Stimulated activated CD8-positive, alpha-beta memory T cell treated with anti-CD3 and anti-CD28 coated beads, Interleukin-4, amount 100 ng/mL, for 4 hours (primary cell): ENCODE measurements at places on chromosomes 6 and 20.

DNA sequence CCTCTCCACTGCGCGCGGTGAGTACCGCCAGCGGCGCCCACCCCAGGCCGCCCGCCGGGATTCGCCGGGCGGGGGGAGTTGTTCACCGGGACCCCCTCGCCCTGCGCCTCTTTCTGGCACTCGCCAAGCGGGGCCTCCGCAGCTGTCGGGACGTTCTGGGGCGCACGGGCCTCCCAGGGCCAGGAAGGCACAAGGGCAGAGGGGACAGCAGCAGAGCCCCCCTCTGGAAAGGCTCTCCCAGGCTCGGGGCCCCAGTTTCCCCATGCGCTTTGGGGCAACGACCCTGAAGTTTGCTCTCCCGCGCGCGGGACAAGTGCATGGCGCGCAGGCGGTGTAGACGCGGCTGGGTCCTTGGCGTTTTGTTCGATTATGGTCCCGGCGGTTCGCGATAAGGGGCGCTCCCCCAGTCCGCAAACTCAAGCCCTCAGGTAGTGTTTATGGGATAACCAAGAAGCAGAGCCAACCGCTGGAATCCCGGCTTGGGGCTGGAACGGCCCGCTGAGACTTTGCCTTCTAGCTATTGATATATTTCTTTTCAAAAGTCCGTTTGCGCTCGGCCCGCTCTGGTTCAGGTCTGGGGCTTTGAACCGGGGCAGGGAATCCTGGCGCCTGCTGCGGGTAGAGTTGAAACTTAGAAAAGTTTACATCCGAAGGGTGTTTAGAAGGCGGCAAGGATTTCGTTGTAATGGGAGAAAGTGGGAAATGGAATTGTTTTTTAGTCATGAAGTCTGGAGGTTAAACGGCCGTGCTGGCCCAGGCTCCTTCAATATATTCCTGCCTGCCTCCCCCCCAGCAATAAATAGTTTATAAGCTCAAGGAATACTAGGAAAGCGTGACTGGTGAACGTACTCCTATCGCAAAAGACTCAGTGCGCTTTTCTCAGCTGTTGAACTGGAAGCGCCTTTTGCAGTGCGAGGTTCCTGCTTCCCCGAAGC is 595 bp downstream of the EYA2 start:
- DNase-seq, result no peak

GRCh38 chr6:118751072-118751471 is 99.7 kb upstream of the CEP85L start:
- DNase-seq, result no peak

DNA sequence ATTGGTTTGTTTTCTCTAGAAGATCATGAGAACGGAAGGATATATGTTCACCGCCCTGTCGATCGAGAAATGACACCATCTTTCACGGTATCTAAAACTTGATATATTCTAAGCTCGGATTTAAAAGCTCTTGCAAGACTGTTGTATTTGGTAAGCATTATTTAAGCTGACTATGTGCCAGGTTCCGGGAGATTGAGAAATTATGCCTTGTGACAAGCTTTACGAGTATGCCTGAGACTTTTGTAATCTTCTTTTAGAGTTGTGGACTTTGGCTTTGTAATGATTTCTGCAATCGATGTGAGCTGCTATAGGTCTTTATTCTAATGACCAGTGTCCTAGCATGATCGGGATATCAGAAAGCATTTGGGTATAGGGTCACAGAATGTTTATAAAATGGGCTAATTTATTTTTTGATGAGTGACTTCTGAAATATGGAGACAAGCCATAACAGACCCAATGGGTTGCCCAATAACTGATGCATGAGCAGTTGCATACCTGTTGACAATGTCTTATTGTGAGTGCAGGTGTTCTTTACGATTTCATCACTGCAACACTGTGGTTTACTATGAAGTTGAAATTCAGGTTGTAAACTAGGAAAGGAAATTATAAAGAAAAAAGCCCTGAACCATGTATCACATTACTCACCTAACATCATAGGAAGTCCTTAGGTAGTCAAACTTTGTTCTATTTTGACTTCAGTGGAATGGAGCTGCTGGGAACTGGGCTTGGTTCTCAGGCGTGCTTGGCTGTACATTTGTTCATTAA is 14.0 kb downstream of the CDH26 start:
- no peak for DNase-seq

- DNase-seq, result no peak
Observed at GRCh38 chr6:125797120-125797885, 6.5 kb downstream of the NCOA7 start.

- DNase-seq, result no peak
Observed at GRCh38 chr20:11329271-11329670, 588.4 kb upstream of the BTBD3 start.

- no peak for DNase-seq
Observed at GRCh38 chr6:26269531-26270485, 95.2 kb upstream of the BTN3A2 start.

GRCh38 chr6:72869621-72870020 is 247.8 kb downstream of the KCNQ5 start:
- no peak for DNase-seq

GRCh38 chr6:157104803-157105202 is 218.5 kb downstream of the TMEM242 start:
- DNase-seq, result no peak

DNA sequence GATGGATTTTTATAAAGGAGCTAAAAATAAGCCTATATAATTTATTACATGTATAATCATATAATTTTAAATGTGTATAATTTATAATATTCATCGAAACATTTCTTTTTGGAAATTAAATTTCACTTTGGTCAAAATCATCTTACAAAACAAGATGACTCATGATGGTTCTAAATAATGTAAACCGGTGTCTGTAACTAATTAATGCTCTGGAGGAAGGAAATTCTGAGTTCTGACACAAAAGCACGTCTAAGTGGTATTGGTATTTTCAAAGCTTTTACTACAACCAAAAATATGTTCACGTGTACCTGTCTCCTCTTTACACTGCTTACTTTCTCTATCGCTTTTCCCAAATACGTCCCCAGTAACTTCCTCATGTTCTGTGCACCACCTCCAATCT is 134.1 kb downstream of the MTHFD1L start:
- DNase-seq, result no peak

DNA sequence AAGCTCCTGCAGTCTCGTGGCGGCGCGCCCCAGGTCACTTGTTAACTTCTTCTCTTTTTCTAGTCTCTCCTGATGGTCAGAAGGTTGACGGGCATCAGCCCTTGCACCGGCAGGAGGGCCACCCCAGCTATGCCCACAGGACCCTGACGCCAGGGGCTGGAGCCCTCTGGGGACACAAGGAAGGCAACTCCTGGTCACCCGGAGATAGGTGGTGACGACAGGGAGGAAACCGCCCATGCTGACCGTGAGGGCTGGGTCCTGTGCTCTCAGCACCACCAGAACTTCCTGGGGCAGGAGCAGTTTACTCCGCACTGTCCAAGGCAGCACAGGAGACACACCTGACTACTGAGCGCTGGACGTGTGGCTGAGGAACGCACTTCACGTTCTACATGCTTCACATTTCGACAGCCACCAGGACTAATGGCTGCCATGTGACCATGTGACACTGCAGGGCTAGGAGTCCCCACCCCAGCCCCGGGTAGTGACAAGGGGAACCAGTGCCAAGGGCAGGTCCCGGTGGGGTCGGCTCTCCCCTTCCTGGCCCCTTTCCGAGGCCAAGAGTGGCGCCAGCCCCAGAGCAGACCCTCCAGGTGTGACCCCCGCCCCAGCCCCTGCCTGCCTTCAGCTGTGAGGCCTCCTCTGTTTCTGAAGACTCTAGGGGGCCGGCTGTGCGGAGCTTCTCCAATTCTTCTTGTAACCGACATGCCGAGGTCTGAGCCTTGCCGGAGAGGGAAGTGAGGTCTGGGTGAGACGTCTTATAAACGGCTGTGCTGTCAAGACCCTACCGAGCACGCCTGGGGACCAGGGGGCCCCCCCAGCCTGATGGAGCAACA is 45.2 kb downstream of the DSTN start:
- DNase-seq, result no peak

DNA sequence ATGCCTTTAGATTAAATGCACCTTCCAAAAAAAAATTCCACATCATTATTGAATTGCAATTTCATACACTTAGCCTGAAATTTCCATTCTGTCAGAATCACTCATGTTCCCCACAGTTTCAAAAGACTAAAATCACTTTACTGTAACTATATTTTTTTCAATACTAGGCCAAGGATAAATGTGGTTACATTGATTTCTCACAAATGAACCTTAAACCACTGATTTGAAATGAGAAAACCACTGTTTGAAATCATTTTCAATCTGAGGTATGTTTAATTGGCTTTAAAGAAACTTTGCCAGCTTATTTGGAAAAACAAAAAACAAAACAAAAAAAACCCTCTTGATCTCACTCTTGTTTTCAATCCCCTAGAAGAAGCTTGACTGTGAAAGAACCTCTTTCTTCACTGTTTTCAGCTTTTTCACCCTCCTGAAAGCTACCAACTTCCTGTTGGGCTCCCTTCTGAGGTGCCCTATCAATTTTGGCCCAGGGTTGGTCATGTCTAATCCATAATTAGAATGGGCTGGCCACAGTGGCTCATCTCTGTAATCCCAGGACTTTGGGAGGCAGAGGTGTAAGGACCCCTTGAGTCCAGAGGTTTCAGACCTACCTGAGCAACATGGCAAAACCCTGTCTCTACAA is 242.5 kb downstream of the ADGRG6 start:
- DNase-seq, result no peak

- DNase-seq, result no peak
Observed at GRCh38 chr6:123091091-123091895, 95.3 kb downstream of the CLVS2 start.

- DNase-seq, result no peak
Observed at GRCh38 chr6:163355426-163355991, 59.0 kb upstream of the QKI start.

GRCh38 chr20:50071039-50071888 is 41.7 kb downstream of the UBE2V1 start:
- DNase-seq, result peak; percentile 70

GRCh38 chr6:92174398-92175073 is 1244.8 kb downstream of the EPHA7 start:
- DNase-seq, result no peak

DNA sequence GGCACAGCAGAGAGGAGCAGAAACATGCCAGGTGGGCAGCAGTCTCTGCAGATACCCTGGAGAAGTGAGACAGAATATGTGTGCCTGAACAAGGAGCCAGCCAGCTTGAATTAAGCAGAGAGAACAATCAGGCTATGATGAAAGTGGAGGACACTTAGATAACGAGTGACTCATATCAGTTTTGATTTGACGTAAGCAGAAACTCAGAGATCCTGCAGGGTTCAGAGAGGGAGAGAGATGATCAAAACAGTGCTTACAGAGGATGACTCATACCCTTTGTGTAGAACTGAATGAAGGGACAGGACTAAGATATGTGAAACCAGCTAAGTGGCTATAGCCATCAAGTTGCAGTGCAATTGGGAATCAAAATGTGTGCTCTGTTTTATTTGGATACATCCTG is 300.7 kb downstream of the TENT5A start:
- no peak for DNase-seq

- DNase-seq, result no peak
Observed at GRCh38 chr6:28814032-28814976, 109.5 kb downstream of the TRIM27 start.

DNA sequence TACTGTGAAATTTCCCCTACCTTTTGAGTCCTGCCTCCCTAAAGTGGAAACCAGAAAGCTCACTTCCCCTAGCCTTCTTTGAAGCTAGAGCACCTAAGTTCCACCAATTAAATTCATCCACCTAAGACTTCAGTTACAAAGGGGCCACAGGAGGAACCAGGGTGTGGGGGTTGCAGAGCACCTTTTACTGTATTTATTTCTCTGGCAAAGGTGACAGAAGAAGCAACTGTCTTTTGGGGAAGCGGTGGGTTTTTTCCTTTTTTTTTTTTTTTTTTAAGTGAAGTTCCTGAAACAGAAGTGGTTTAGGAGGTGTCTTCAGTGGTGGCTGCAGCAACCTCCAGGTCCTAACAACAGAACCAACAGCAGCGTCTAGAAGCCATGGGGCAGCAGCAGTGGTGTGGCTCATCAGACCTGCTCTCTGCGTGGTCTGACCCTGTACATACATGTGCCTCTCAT is 13.1 kb downstream of the PSMB9 start:
- no peak for DNase-seq

DNA sequence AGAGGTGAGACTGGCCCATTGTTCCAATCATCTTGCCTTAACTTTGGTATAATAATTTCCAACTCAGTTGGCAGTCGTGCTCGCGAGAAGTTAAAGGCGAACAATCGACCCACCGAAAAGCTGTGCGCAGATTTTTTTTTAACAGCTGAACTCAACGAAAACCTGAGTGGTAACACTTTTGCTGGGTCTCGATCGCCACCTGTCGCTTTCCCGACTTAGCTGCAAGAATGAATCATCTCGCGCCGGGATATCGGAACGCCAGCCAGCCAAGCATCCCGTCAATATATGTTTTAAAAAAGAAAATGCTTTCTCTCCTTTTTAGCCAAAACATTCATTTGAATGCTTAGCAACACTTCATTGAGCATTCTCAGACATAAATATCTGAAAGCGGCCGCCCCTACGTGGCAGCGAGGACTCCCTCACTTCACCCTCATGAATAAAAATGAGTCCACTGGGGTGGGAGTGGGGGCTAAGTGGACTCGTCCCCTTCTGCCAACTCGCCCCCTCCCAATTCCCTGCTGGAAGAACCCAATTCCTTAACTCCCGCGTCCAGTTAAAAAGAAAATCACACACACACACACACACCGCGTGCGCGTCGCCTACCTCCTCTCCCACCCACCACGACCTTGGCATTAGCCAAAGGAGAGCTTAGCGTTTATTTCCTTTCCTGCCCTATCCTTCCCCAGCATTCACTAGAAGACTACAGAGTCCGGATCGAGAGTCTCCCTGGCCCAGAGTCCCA is 1.5 kb downstream of the COL12A1 start:
- DNase-seq, result no peak

DNA sequence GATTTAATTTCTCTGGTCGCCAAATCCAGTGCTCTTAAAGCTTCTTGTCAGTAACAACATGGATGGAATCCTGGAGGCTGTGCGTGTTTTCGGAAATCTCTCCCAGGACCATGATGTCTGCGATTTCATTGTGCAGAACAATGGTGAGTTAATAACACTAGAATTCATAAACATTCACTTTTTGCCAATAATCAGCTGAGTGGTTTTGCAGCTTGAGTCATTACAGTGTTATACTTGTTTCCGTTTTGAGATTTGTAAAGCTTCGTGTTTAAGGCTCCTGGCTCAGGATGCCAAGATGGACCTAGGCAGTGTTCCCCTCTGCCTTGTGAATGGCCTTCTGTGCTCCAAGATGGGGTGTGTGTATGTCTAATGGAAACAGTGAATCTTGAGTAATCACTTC is 113.8 kb downstream of the ARMC2 start:
- DNase-seq, result no peak

GRCh38 chr6:41641352-41641925 is 3.2 kb downstream of the MDFI start:
- DNase-seq, result no peak

DNA sequence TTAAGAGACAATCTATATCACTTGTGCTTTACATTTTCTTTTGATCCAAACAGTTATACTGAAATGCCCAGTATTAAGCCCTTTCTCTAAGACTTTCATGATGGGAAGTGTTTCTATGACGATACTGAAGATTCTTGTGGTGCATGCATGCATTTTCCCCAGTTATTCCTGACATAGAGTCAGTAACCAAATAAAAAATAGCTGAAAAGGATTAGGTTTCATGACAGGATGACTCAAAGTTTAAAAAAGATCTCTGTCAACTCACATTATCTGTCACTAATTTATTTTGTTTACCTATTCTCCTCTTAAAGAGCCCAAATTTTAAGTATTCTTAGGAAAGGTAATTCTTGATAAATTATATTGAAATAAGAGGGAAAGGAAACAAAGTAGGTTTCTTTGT is 98.4 kb downstream of the SESN1 start:
- DNase-seq, result no peak
